ENCODE measurements at places on chromosomes 12 and 14.

DNA sequence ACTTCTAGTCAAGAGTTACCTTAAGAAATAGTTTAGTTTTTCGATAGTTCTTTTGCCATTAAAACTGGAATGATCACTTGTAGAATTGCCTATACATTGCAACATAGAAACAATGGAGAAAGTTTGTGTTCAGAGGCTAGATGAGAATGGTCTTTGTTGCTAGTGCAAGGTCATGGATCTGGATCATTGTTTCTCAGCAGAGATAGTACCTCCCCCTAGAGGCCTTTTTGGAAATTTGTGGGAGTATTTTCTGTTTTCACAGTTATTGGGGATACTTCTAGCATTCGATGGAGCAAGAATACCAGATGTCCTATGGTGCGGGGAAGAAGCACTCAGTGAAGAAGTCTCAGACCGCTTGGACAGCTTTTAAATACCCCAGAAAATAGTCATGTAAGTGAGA is 138.8 kb upstream of the HMGA2 start:
- no peak for DNase-seq

DNA sequence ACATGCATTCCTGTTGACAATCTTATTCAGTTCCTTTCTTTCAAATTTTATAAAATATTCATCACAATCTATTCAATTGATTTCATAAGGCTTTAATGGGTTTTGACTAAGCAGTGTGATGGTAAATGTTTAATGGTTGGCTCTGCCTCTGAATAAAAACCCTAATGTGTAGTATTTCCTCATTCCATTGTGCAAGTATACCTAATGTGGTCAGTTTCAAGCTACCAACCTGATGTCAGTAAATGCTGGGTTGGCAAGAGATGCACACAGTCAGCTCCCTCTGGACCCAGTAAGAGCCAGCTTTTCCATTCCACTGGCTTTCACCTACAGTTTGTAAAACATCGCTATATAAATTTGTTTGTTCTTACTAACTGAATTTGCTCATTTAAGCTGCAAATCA is 53.9 kb downstream of the METTL25 start:
- no peak for DNase-seq

DNA sequence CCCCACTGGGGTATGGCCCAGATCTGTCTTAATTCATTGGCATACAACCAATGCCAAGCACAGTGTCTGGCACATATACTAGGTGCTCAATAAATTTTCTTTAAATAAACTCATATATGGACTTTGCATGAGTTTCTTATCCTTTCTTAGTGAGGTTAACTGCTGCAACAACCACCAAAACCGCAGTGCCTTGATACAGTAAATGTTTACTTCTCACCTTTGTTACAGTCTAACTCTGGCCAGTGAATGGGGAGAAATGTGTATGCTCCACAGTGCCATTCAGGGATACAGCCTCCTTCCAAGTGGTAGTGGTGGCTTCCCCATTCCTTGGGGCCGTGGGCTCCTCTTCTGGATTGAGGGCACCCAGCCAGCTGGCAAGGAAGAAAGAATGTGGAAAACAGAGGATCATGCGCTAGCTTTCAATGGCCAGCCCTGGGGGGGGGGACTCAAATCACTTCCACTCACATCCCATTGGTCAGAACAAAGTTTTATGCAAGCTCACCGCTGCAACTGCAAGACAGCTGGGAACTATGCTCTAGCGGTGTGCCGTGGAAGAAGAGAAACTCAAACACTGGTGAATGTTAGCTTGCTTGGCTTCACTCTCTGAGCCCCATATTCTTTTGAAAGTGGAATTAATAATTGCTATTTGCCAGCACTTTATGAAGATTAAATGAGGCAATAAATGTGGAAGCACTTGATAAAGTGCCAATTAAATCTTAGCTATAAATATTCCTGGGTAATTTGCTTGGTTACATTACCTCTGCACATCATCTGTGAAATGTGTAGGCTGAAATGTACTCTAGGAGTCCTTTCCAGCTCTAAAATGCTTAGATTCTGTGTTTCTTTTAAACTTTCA is 51.0 kb upstream of the SOCS2 start:
- no peak for DNase-seq

- DNase-seq, result no peak
Measured at GRCh38 chr12:79046021-79046420, 181.4 kb downstream of the SYT1 start.

DNA sequence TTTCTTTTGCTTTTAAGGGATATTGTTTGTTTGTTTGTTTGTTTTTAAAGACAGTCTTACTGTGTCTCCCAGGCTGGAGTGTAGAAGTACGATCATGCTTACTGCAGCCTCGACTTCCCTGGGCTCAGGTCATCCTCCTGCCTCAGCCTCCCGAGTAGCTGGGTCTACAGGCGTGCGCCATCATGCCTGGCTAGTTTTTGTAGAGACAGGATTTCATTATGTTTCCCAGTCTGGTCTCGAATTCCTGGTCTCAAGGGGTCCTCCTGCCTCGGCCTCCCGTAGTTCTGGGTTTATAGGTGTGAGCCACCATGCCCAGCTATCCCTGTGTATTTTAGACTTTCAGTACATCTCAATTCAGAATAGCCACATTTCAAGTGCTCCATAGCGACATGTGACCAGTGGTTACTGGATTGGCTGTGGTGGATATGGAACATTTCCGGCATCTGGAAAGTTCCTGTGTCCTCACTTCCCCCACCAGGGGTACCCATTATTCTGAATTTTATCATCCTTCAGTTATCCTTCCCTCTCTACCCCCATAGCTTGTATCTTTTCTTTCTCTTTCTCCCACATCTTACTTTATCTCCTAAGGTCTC is 61.1 kb downstream of the HRK start:
- DNase-seq, result no peak

DNA sequence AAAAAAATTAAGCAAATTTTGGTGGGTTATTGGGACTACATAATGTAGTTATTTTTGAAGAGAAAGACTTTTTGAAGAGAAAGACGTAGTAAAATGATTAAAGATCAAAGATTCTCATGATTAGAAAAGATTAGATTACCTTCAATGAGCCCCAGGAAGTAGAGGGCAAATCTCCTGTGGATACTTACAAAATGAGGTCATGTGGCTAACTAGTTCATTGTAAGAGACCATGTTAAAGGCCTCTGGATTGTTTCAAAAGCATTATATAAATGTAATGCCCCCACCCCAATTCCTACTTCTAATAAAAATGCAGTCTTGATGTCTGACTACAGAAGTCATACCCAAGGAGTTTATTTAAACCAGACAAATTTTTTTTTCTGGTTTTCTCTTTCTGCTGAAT is 93.3 kb downstream of the ERGIC2 start:
- DNase-seq, result no peak

DNA sequence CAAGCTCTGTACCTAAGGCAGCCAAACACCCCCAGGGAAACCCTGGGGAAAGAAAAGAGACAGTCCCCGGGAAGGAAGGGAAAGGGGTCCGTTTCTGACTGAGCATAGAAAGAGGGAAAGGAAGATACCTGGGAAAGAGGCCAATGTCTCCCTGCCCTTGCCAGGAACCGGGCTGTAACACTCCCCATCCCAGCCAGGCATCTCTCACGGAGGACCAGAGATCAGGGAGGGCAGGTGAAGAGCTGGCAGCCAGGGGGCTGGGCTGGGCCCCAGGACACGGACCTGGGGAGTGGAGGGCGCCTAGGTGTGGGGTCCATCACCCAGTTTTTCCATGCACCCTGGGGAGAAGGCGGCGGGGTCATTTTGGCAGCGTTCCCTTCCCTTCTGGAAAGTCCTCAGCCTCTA is 18.9 kb upstream of the PLEKHH1 start:
- DNase-seq, result no peak

- no peak for DNase-seq
Measured at GRCh38 chr12:93913845-93914244, 234.5 kb upstream of the PLXNC1 start.

DNA sequence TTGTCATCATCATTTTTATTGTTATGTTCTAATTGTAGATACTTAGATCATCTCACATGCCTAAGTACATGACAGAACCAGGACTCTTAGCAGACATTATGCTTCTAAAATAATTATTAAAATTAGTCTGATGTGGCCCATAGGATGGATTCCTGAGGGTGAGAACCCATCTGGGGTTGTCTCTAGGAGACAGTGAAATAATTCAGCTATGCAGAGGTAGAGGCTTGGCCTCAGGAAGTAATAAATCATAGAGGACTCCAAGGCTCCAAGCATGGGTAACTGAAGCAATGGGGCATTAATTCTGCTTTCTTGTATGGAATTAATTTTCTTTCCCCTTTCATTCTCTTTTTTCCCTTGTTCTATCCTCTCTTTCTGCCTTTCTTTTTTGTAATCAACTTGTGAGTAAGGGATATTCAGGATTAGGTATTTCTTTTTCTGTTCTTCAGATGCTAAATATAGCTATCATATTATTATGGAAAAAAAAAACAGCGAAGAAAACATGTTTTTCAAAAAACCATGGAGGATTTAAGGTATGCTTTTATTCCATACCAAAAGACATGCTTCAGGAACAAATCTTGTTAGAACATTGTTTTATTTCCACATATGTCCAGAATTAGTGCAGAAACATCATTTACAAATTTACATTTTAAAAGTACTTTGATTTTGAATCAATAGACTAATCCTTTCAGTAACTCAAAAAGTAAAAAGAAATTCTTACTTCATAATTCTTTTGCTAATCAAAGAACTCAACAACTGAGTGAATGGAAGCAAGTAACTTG is 263.2 kb downstream of the TRHDE start:
- no peak for DNase-seq

GRCh38 chr14:52789118-52789517 is 2.3 kb downstream of the GNPNAT1 start:
- no peak for DNase-seq

DNA sequence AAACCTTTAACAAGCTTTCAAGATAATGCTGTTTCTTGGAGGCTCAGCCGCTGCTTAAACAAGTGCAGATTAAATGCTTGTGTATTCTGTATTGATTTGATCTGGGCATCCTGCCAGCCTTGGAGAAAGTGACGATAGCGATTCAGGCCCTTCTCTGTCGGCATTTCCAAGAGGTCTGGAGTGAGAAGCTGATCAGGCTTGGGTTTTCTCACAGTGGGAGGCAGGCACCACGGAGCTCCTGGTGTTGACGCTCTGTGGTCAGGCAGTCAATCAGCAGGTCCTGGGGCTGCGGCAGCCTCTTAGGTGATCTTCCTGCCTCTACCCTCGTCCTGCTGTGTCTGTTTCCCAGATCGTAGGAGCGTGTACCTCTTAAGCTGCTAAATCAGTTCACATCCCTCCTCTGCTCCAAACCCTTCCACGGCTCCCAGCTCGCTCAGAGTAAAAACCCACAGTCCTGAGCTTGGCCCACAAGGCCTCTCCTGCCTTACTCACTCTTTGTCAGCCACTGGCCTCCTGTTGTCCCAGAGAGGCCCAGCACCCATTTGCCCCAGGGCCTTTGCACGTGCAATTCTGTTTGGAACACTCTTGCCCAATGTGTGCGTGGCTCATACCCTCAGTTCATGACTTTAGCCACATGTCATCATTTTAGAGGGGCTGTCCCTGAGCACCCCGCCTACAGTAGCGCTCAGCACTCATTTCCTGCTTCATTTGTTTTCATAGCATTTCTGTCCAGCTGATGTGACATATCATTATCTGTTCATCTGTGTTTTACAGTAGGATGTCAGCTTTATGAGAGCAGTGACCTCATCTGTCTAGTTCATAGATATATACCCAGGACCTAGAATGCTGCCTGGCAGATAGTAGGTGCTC is 155.4 kb downstream of the AACS start:
- no peak for DNase-seq

DNA sequence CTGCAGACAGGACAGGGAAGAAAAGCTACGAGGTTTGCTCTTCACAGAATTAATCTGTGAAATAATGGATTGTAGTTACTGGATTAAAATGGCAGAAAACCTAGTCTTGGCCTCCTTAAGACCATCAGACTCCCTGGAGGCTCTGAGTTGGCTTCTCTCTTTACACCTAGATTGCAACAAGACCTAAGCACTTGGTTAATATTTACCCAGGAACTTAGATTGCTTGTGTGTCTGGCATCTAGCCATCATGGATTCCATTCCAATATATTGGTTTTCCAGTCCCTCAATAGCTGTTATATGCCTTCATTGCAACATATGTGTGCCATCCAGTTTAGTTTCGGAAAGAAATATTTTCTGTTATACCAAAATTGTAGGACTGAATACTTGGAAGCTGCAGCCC is 1.9 kb upstream of the GTF2A1 start:
- no peak for DNase-seq

DNA sequence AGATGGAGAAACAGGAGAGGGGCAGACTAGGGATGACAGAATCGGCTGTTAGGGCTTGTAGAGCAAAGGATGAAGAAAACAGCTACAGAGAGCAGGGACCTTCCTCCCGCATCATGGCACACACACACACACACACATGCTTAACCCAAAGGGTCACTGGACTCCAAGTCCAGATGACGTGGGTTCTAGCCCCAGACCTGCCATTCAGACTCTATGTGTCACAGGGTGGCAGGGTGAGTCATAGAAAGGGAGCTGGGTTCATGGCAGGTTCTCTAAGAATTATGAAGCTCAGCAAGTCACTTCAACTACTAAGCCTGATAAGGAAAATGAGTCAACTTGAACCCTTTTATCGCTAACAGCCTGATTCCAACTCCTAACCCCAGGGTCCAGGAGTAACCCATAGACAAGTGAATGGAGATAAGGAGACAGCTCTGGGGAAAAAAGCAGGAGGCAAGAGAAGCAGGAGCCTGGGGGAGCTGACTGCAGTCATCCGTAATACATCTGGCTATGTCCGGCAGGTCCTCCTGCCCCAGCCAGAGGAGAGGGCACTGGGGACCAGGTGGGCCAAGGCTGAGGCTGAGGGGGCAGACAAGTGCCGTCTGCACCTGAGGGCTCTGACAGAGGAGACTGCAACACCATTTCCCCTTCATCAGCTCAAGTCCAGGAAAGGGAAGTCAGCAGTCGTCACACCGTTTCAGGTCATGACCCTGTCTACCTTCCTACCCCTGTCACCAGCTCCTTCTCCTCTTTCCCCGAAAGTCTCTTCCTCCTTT is 3.6 kb upstream of the TNFRSF1A start:
- DNase-seq, result peak; percentile 74

DNA sequence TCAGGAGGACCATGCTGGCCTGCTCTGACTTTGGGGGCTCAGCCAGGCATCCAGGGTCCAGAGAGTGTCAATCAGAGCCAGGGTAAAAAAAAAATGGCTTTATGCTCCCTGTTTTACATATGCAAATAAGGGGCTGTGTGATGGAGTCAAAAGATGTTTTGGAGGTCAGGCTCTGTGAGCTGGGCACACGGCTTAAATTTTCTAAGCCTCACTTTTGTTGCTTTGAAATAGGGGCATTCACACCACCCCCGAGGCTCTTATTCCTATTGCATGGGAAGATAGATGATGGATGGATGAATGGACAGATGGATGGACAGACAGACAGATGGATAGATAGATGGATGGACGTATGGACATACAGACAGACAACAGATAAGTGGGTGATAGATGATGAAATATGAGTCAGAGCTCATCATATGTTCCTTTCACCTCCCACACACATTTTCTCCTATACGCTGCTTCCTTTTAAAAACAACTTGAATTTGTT is 42.7 kb downstream of the RIN3 start:
- DNase-seq, result no peak

Measured in HL-60 (cell line).